Esophagus (tissue), 2 donors: ENCODE measurements at places on chromosomes 12 and 14. TPM values are rescaled to one million over a fixed set of nuclear protein-coding genes. Genes with fewer than 3 reads are reported as not detected.

The STYK1 gene
- 7.0 TPM for polyA plus RNA-seq

The SSTR1 gene
- polyA plus RNA-seq, result 0.12 TPM

The PRR4 gene
- polyA plus RNA-seq, result 3.3 TPM

The OR4N2 gene
- polyA plus RNA-seq, result not detected

The RIMKLB gene
- polyA plus RNA-seq, result 22.5 TPM

The FAM222A gene
- 3.9 TPM for polyA plus RNA-seq

The CLEC1B gene
- polyA plus RNA-seq, result not detected
